ENCODE measurements at places on chromosomes 4 and X. TPM values are rescaled to one million over a fixed set of nuclear protein-coding genes. Genes with fewer than 3 reads are reported as not detected.

- DNase-seq = no peak
Observed at GRCh38 chrX:69995362-69996112, 54.2 kb downstream of the AWAT2 start.

GRCh38 chr4:132114885-132115284 lies 1034.2 kb upstream of the PCDH10 start:
- peak; percentile 18 for DNase-seq

DNA sequence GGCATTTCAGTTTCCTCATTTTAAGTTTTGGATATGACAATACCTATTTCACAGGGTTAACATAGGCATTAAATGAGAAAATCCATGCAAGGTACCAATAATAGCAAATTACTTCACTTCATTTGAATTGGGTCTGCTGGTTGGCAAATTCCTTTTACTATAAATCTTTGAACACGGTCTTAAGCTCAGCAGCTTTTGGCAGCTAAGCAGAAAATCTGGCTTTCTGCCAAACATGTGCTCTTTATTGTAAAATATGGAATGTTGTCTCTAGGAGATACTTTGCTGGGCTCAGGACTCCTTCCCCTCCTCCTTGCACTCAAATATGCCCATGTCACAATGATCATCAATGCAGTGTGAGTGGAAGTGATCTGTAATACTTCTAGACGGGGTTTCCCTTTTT lies 16.8 kb upstream of the DMP1 start:
- DNase-seq = peak; percentile 4

- DNase-seq = no peak
Observed at GRCh38 chr4:5128569-5128968, 77.3 kb downstream of the STK32B start.

- DNase-seq = no peak
Observed at GRCh38 chr4:69878250-69878649, 18.3 kb upstream of the SULT1E1 start.

DNA sequence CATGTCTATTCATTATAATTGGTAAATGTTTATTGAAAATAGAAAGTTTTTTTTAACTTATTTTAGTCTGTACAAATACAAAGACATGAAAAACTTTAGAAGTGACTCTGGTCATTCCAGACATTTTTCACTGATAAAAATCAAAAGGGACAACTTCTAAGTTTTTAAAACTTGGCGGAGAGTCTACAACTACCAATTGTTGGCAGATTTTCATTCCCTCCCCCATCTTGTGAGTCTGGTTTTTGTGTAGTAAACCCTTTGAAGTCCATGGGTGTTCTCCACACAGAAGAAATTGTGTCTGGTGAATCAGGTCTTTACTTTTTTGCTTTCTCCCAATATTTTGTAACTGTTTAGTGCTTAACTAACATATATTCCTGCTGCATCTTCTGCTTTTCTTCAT lies 336.5 kb downstream of the PDGFC start:
- DNase-seq = no peak

- DNase-seq = no peak
Observed at GRCh38 chr4:11866391-11866790, 437.7 kb upstream of the HS3ST1 start.

SULT1E1 gene
- total RNA-seq = not detected

DNA sequence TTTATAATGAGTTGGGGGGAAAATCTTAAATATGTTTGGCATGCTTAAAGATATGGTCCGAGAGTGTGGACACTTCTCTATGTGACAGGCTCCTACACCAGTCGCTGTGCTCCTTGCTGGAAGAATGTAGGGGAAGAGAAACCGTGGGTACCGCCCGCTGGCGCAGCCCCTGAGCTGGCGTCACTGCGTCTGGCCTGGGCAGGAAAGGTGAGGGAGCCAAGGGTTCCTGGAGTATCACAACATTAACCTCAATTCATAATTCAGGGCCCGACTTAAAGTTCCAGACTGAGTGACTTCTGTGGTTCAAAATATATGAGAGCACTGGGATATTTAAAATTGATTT lies 95.1 kb downstream of the GATB start:
- DNase-seq = no peak

- DNase-seq = no peak
Observed at GRCh38 chrX:39984191-39984956, 113.4 kb downstream of the BCOR start.

GRCh38 chr4:92064574-92064973 lies 239.2 kb upstream of the GRID2 start:
- no peak for DNase-seq

- DNase-seq = no peak
Observed at GRCh38 chrX:2819345-2820135, 9.2 kb upstream of the GYG2 start.

- DNase-seq = no peak
Observed at GRCh38 chr4:145525291-145525740, 43.7 kb downstream of the SMAD1 start.

LONRF3 gene
- not detected for total RNA-seq

DNA sequence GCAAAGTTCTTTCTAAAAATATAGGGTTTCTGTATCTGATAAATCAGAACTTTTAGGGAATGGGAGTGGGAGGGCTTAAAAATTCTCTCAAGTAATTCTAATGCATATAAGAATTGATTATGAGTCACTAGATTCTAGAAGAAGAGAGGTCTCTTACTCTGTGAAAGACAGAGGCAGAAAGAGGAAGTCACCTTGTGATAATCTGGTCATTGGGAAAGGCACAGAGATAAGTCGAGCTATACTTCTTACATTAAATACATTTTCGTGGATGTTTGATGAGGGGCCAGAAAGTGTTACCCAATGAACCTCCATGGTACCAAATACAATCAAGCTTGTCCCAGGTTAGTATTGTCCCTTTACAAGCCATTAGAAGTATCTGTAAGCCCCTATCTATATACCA lies 134.4 kb downstream of the MAD2L1 start:
- no peak for DNase-seq

DNA sequence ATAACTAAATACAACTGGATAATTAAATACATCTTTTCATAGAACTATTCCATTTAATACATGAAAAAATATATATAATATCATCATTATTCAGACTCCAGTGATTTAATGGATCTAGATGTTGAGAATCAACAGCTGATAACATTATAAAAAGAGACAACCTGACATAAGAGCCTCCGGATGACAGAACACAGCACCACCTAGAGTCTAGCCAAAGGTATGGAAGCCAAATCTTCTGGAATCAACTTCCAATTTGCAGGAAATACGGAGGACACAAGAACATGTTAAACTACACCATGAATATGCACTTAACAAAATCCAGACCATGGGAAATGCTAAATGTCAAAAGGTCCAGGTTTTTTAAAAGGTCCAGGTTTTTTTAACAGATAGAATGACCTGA lies 55.0 kb downstream of the LRBA start:
- no peak for DNase-seq

DNA sequence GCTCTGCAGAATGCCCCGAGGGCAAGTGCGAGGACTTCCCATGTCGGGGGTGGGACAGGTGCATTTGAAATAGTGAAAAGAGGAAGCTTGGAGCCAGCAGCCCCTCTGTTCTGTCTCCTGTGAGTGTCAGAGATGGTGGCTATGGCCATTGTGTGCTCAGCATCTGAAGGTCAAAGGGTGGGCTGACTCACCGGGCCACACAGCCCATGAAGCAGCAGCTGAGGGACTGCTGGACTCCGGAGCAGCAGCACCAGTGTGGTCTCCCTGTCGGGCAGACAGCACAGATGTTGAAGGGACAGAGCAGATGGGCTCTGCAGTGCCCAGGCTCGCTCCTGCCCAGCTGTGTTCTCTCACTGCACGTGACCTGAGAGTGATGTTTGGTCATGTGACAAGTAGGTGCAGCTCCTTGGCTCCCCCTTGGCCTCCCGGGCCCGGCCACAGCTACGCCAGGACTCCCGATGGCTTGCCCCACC lies 53.5 kb downstream of the TBC1D14 start:
- DNase-seq = no peak

DNA sequence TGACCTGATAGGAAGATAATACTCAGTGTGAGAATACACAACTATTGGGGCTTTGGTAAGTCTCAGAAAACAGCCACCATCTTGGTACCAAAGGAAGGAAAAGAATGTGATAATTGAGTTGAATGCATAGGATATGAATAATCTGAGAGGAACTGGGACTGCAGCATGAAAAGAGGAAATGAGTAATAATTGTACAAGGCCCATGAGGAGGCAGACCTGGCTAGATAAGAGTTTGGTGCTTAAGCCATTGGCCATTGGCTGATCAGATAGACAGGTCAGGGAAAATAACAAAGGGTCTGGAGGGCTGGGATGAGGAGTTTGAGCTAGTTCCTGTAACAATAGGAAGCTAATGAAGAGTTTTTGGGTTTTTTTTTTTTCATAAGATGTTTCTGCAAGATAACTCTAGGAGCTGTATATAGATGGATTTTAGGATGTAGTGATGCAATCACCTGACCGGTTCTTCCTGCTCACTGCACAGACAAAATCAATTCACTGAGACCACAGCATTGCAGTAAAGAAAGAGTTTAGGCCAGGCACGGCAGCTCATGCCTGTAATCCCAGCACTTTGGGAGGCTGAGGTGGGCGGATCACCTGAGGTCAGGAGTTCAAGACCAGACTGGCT lies 5.3 kb upstream of the TRMT2B start:
- DNase-seq = no peak

GRCh38 chr4:163535657-163536056 lies 41.2 kb downstream of the TMA16 start:
- no peak for DNase-seq

UCHL1 gene
- 296 TPM for total RNA-seq

DNA sequence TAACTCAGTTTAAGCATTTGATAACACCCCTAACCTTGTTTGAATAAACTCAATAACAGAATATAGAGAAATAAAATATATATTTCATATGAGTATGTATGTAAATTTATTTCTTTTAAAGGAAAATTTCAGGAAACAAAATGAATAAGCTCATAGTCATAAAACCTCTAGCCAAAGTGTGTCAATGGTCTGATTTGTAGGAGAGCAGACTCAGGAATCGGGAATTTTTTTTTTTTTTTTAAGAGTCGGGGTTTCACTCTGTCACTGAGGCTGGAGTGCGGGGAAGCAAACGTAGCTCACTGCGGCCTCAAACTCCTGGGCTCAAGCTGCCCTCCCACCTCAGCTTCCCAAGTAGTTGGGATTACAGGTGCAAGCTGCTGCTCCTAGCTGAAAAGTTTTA lies 2.4 kb downstream of the PKD2 start:
- no peak for DNase-seq

GRCh38 chr4:103773691-103774231 lies 54.0 kb upstream of the TACR3 start:
- DNase-seq = no peak

SATL1 gene
- not detected for total RNA-seq

UGT2B15 gene
- not detected for total RNA-seq

STBD1 gene
- 0.13 TPM for total RNA-seq

- no peak for DNase-seq
Observed at GRCh38 chrX:42495139-42495538, 282.8 kb downstream of the PPP1R2C start.

- peak; percentile 33 for DNase-seq
Observed at GRCh38 chr4:2800691-2801596, 8.1 kb downstream of the SH3BP2 start.

DNA sequence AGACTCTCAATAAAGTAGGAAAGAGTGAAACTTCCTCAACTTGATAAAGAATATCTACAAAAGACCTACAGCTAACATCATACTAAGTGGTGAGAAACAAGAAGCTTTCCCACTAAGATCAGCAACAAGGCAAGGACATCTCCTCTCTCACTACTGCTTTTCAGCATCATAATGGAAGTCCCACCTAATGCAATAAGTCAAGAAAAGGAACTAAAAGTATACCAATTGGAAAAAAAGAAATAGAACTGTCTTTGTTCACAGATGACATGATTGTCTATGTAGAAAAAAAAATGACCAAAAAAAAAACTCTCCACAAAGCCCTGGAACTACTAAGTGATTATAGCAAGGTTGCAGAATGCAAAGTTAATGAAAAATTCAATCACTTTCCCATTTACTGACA lies 25.1 kb upstream of the SH3RF1 start:
- no peak for DNase-seq

- peak; percentile 57 for DNase-seq
Observed at GRCh38 chrX:38891641-38892413, 90.6 kb downstream of the MID1IP1 start.

DNA sequence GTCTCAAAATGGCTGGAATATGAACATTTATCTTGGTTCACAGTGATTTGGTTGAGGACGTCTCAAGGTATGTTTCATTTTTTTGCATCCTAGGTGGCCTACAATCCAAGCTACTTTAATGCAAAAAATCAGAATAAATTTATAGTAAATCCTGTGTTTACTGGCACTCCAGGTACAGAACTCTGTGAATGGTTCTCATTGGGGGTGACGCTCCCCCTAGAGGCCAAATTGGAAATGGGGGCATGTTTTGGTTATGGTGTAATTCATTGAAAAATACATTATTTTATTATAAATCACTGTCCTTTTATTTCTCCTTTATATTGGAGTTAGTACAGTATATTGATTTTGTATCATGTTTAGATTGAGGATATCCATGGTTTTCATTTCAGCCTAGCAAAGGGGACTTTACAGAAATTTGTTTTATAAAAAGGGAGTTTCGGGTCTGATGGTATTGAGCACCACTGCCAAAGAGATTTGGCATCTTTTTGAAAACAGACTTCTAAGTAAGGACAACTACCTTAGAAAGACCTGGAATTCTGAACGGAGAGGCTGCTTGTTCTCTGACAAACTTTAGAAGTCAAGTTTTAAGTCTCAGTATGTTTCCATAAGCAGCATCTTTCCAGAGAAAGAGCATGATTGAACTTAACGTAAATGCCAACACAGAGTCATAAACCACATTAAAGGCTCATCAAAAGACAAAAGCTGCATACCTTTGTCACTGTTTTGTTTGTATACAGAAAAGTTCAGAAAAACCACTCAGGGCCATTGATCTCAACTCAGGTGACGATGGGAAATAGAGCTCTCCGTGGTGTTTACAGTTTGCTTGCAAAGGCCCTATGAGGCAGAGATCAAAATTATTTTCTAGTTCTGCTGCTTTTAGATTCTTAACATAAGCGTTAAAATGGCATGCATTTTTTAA lies 19.4 kb downstream of the MTM1 start:
- no peak for DNase-seq

FGF5 gene
- 19.4 TPM for total RNA-seq

GRCh38 chrX:14607446-14607985 lies 78.2 kb downstream of the GLRA2 start:
- no peak for DNase-seq

DNA sequence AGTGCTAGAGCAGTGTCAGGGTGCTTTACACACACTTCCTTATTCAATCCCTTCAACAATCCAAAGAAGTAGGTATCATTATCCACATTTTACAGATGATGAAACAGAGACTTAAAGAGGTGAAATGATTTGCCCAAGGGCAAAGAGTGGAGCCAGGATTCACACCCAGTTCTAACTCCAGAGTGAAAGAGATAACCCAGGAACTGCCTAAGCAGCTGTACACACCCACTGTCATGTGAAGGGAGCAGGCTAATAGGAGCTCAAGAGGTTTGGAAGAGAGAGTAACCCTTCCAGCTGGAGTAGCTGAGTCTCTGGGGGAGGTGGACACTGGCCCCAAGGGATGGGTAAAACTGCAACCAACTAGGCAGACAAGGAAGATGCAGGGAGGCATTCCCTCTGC lies 92.5 kb downstream of the FBXL5 start:
- no peak for DNase-seq

GRCh38 chrX:148270499-148270898 lies 229.9 kb upstream of the AFF2 start:
- no peak for DNase-seq

GRCh38 chrX:119919835-119920585 lies 23.5 kb downstream of the NKAP start:
- DNase-seq = no peak

GRCh38 chr4:92304606-92305005 lies 840 bp downstream of the GRID2 start:
- DNase-seq = no peak
